Effector memory CD4-positive, alpha-beta T cell (primary cell): ENCODE measurements at places on chromosomes 13 and 19.

- no peak overlapping the region for H3K27ac ChIP-seq
- H3K36me3 ChIP-seq = no peaks in the 10 kb centered on the region
- H3K27me3 ChIP-seq = no peaks in the 10 kb centered on the region
Measured at GRCh38 chr13:42422681-42423080, 150.7 kb downstream of the AKAP11 start.

GRCh38 chr19:19637523-19638251, 5.8 kb downstream of the GMIP start:
- no peak overlapping the region for H3K4me3 ChIP-seq
- no peak overlapping the region for H3K27ac ChIP-seq
- no peak for DNase-seq
- H3K27me3 ChIP-seq = no peaks in the 10 kb centered on the region

GRCh38 chr19:33487901-33488800, 33.4 kb downstream of the PEPD start:
- no peak overlapping the region for H3K27ac ChIP-seq
- no peak for DNase-seq
- peaks cover 3% of the 10 kb centered on the region for H3K36me3 ChIP-seq

DNA sequence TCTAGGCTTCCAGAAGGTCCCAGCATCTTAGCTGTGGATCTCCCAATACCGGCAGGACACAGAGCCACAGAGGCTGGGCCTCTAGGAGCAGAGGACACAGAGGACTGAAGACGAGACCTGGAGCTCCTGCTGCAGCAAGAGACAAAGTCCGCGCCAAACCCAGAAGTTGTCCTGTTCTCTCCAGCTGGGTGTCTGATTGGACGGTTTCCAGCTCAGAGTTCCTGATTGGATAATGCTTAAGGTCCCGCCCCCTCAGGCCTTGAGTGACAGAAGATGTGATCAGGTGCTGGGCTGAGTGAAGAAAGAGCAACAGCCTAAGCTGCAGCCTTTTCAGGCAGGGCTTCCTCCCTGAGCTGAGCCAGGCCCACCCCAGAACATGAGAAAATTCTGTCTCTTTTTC, 59.9 kb upstream of the ZNF85 start:
- no peak overlapping the region for H3K27ac ChIP-seq
- no peak for DNase-seq
- H3K4me1 ChIP-seq = no peaks in the 10 kb centered on the region
- no peak overlapping the region for H3K4me3 ChIP-seq

GRCh38 chr13:84641491-84641890, 759.2 kb upstream of the SLITRK1 start:
- H3K36me3 ChIP-seq = no peaks in the 10 kb centered on the region
- H3K4me1 ChIP-seq = no peaks in the 10 kb centered on the region
- DNase-seq = no peak
- H3K27ac ChIP-seq = no peak overlapping the region
- H3K4me3 ChIP-seq = no peak overlapping the region

GRCh38 chr13:20173116-20173746, 12.4 kb upstream of the GJA3 start:
- peaks cover 4% of the 10 kb centered on the region for H3K27me3 ChIP-seq
- H3K4me3 ChIP-seq = no peak overlapping the region
- H3K27ac ChIP-seq = no peak overlapping the region
- no peaks in the 10 kb centered on the region for H3K4me1 ChIP-seq
- no peak for DNase-seq
- no peaks in the 10 kb centered on the region for H3K36me3 ChIP-seq

GRCh38 chr13:98848746-98849145, 96.3 kb upstream of the SLC15A1 start:
- no peak for DNase-seq
- H3K4me3 ChIP-seq = no peak overlapping the region
- no peaks in the 10 kb centered on the region for H3K4me1 ChIP-seq
- no peak overlapping the region for H3K27ac ChIP-seq
- H3K27me3 ChIP-seq = no peaks in the 10 kb centered on the region
- peaks cover 28% of the 10 kb centered on the region for H3K36me3 ChIP-seq

DNA sequence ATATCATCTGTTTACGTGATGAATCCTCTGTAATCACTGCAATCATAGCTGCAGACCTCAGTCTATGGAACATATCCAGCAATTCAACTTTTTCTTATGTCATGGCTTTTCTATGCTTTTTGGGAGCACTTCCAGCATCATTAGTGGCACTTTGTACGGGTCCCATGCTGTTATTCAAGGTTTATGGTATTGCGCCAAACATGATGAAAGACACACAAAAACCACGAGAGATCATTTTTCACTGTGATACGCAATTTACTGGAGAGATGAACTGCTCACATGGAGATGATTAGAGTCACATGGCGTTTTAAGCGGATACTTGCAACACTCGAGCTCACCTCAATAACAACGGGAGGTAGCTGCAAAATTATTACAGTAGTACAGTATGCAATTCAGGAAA, 2101.7 kb upstream of the PCDH20 start:
- no peak overlapping the region for H3K27ac ChIP-seq
- no peaks in the 10 kb centered on the region for H3K4me1 ChIP-seq
- H3K4me3 ChIP-seq = no peak overlapping the region
- no peaks in the 10 kb centered on the region for H3K36me3 ChIP-seq

GRCh38 chr19:289651-290371, 1.4 kb downstream of the PLPP2 start:
- no peak overlapping the region for H3K4me3 ChIP-seq
- H3K36me3 ChIP-seq = no peaks in the 10 kb centered on the region
- H3K27me3 ChIP-seq = peaks cover 15% of the 10 kb centered on the region
- H3K27ac ChIP-seq = no peak overlapping the region
- peak; percentile 37 for DNase-seq
- H3K4me1 ChIP-seq = peaks cover 17% of the 10 kb centered on the region

DNA sequence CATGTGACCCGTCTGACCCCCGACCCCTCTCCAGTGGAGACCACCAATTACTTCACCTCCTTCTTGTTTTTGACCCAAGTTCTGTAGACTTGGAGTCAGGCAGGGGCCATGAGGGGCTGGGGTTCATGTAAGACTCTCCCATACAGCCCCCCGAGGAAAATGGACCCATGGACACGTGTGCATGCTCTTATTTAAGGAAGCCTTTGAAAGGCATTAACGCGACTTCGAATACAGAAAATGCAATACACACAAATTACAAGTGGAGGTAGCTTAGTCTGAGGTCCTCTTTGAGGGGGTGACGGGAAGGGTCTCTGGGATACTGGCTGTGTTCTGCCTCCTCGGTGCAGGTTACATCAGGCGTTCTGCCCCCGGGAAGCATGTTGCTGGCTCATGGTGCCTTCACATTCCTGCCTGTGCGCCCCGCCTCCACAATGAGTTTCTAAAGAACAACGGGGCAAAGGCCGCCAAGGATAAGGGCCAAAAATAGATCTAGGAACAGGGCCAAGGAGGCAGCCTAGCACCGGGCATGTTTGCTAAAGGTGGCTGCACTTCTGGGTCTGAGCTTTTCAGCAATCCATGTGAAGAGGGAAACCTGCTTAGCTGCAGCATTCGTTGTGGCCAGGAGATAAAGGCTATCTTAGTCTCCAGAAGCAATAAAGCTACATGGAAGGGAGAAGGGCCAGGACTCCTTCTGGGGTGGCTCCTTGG, 54.5 kb downstream of the RAB20 start:
- no peaks in the 10 kb centered on the region for H3K27me3 ChIP-seq
- H3K36me3 ChIP-seq = no peaks in the 10 kb centered on the region
- no peak overlapping the region for H3K4me3 ChIP-seq
- no peaks in the 10 kb centered on the region for H3K4me1 ChIP-seq
- H3K27ac ChIP-seq = no peak overlapping the region

GRCh38 chr13:66996503-66996902, 233.6 kb downstream of the PCDH9 start:
- H3K4me1 ChIP-seq = no peaks in the 10 kb centered on the region
- H3K36me3 ChIP-seq = no peaks in the 10 kb centered on the region
- H3K27ac ChIP-seq = no peak overlapping the region
- no peak for DNase-seq

- H3K4me3 ChIP-seq = peak overlapping the region; percentile 59
- H3K4me1 ChIP-seq = peaks cover 22% of the 10 kb centered on the region
- DNase-seq = no peak
- no peaks in the 10 kb centered on the region for H3K36me3 ChIP-seq
- H3K27ac ChIP-seq = no peak overlapping the region
Measured at GRCh38 chr19:4970558-4971423, 1.9 kb downstream of the KDM4B start.

DNA sequence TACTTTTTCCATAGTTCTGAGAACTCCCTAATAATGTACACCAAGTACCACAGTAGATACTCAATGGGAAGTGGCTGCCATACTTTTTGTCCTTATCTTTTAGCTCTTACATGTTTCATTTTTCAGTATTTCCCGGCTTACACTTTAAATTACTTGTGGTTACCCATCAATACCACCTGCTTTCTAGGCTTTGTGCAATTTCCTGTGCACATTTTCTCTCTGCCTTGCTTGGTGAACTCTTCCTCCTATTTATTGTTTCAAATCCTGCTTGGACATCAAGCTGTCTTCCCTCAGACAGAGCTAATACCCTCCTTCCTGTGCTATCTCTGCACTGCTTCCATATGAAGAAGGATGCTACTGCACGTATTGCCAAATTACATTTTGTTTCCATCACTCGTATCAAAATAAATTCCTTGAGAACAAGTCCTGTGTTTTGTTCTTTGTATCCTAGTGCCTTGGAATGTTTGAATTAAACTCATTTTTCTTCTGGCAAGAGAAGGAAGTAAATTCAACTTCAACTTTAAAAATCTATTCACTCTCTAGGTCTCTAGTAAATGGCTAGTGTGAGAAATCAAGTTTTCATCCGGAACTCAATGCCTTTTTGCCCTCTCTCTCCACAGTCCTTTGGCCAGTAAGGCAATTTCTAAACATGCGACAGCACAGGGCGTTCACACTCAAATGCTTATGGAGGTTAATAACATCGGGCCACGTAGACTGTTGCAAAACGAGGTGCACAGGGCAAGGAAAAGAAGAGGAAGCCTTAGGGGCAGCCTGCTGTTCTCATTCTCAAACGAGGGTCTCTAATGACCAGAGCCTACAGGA, 5.6 kb downstream of the ZAR1L start:
- no peak overlapping the region for H3K27ac ChIP-seq
- no peaks in the 10 kb centered on the region for H3K4me1 ChIP-seq
- no peaks in the 10 kb centered on the region for H3K27me3 ChIP-seq
- DNase-seq = no peak

GRCh38 chr19:12611361-12611699, 610 bp downstream of the ZNF791 start:
- H3K27ac ChIP-seq = peak overlapping the region; percentile 87
- no peaks in the 10 kb centered on the region for H3K36me3 ChIP-seq
- H3K4me1 ChIP-seq = peaks cover 25% of the 10 kb centered on the region
- DNase-seq = no peak
- H3K4me3 ChIP-seq = peak overlapping the region; percentile 76
- no peaks in the 10 kb centered on the region for H3K27me3 ChIP-seq

DNA sequence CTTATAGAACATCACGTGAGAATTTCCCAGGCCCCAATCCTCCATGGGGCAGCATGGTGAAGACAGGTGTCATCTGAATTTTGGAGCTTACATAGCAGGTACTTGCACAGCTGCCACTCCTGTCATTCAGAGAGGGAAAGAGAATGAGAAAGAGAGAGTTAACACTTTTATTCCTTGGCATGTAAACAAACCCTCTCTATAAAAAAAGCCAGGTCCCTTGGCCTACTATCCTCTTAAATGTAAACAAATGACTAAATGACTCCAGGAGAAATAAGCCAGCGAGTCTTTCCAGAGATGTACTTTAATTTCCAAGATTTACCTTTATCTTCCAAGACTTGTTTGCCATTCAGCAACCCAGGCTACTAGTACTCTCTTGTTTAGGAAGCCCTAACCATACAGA, 195.3 kb upstream of the HTR2A start:
- no peak overlapping the region for H3K27ac ChIP-seq
- H3K4me3 ChIP-seq = no peak overlapping the region
- H3K4me1 ChIP-seq = no peaks in the 10 kb centered on the region
- H3K27me3 ChIP-seq = no peaks in the 10 kb centered on the region
- DNase-seq = no peak

GRCh38 chr19:57099199-57099661, 20.6 kb upstream of the USP29 start:
- no peak overlapping the region for H3K27ac ChIP-seq
- H3K27me3 ChIP-seq = no peaks in the 10 kb centered on the region
- H3K4me3 ChIP-seq = no peak overlapping the region
- H3K36me3 ChIP-seq = no peaks in the 10 kb centered on the region
- DNase-seq = peak; percentile 2

GRCh38 chr19:6250909-6251308, 28.9 kb downstream of the MLLT1 start:
- no peak overlapping the region for H3K4me3 ChIP-seq
- no peaks in the 10 kb centered on the region for H3K4me1 ChIP-seq
- no peaks in the 10 kb centered on the region for H3K36me3 ChIP-seq
- no peak for DNase-seq
- H3K27me3 ChIP-seq = no peaks in the 10 kb centered on the region

DNA sequence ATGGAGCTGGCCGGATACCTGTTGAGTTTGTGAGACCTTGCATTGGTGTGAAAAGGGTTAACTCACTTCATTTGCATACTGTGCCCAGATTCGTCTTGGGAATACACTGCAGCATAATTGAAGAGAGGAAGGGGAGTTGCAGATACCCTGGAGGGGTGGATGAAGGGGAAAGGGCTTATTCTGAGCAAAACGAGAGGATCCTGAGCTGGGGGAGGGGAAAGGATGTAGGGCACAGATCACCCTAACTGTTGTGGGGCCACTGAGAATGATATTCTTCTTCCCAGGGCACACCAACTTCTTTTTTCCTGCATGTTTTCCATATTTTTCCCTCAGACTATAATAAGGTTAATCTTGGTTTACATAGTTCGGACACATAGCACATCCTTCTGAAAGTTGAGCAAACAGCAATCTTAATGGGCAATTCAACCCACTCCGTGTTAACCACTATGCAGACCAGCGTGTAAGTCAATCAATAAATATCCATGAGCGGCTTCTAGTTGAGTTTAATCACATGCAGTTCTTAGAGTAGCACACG, 11.7 kb upstream of the PTPRS start:
- H3K4me3 ChIP-seq = no peak overlapping the region
- no peaks in the 10 kb centered on the region for H3K4me1 ChIP-seq
- no peak overlapping the region for H3K27ac ChIP-seq
- DNase-seq = no peak

DNA sequence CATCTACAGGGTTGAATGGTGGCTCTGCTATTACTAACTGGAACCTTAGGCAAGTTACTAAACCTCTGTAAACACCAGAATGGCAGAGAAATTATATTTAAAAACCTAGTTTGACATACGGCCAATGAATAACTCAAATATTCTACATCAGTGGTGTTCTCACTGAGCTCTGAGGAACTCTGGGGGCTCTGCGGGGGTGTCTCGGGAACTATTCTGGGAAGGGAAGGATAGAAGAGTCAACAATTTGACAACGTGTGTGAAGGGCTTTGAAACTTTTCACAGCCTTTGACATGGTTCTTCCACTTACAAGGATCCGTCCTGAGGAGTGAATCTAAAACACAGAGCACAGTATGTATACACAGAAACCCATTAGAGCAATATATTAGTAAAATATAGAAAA, 38.7 kb downstream of the SOHLH2 start:
- no peaks in the 10 kb centered on the region for H3K27me3 ChIP-seq
- H3K27ac ChIP-seq = no peak overlapping the region
- H3K4me3 ChIP-seq = no peak overlapping the region

GRCh38 chr13:44458313-44458975, 84.8 kb downstream of the SERP2 start:
- H3K27me3 ChIP-seq = no peaks in the 10 kb centered on the region
- no peak for DNase-seq
- no peaks in the 10 kb centered on the region for H3K4me1 ChIP-seq
- H3K36me3 ChIP-seq = no peaks in the 10 kb centered on the region
